ENCODE measurements at places on chromosomes 2 and 18.

GRCh38 chr2:171244970-171245782 is 84.5 kb upstream of the TLK1 start:
- no peak for DNase-seq

GRCh38 chr2:216698895-216699294 is 3.5 kb upstream of the IGFBP5 start:
- no peak for DNase-seq

DNA sequence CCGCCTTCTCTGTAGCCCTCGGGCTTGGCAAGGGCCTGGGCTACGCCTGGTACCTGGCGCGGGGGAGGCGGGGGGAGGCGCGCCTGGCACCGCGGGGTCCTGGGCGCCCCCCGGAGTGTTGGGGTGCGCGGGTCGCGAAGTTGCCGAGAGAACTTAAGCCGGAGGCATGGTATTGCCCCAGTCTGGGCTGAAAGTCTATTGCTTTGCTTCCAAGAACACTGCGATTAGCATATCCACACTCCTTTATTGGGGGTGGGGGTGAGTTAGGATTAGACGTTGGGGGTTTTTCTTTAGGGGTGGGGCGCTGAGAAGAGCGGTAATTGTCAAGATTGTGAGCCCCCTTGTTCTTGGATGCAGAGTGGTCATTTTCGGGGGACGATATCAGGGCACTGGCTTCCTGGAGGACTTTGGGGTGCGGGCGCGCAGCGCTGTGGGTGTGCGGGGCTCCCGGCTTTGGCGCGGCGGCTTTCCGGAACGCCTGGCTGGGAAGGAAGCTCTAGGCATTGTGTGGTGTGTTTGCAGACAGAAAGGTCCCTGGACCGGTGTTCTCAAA is 798 bp downstream of the TANC1 start:
- no peak for DNase-seq

- DNase-seq, result no peak
Measured at GRCh38 chr2:64838817-64839216, 150.4 kb upstream of the SLC1A4 start.

- no peak for DNase-seq
Measured at GRCh38 chr2:208148803-208149202, 2.8 kb upstream of the CRYGB start.

GRCh38 chr2:188414411-188414810 is 122.7 kb downstream of the GULP1 start:
- no peak for DNase-seq

- DNase-seq, result no peak
Measured at GRCh38 chr2:71832844-71833243, 314.8 kb downstream of the CYP26B1 start.

DNA sequence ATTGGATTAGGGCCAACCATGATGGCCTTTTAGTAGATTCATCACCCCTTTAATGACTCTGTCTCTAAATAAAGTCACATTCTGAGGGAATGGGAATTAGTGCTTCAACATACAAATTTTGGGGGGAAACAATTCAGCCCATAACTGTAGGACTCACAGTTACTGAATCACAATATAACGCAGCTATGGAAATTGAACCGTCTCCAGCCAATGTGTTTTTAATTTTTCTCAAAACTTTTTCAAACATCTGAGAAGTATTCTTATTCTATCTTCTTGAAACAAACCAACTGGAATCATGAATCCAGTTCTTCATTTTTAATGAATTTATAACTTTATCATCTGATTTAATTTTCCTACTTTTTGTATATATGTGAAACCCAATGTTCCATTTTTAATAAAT is 373.1 kb upstream of the SYT4 start:
- DNase-seq, result no peak

- DNase-seq, result no peak
Measured at GRCh38 chr2:73307720-73308119, 14.4 kb upstream of the EGR4 start.

GRCh38 chr2:126751477-126751876 is 95.5 kb downstream of the GYPC start:
- DNase-seq, result no peak

DNA sequence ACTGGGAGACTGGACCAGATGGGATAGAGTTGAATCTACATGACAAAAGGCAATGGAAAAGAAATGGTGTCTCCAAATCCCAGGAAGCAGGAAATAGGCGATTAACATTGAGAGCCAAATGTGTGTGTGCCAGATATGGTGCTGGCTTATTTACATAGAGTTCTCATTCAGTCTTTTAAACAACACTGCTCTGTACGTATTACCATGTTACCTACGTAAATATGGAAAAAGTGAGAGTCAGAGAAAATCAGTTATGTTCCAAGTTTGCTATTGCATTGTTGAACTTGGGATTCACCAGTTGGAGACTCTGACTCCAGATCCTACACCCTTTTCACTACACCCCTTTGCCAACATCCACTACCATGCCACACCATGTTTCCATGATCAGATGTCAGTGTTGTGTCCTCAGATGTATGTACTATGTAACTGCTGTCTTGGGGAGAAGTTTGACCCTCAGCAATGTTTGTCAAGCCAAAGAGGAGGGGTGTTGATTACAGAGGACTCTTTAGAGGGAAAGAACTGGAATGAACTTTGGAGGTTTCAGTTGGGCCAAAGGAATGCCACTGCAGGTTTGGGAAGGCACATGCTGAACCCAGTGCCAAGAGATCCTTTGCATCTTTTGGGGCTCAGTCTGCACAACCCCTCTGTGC is 19.6 kb upstream of the GREB1 start:
- no peak for DNase-seq

DNA sequence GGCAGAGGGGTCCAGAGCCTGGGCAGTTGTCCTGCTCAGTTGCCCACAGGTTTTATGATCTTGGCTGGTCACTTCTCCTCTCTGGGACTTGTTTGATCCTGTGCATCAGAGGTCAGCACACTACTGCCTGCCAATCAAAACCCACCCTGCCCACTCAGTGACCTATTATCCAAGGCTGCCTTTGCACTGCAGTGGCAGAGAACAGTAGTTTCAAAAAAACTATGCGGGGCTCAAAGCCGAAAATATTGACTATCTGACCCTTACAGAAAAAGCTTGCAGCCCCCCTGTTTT is 218.2 kb downstream of the CYP26B1 start:
- no peak for DNase-seq

GRCh38 chr18:41391616-41392595 is 563.1 kb upstream of the PIK3C3 start:
- DNase-seq, result no peak

Measured in activated gamma-delta T cell treated with Interleukin-2 at 50 U/mL for 16 hours (primary cell).